A549 treated with Mapracorat at 1 μM for 4 hours (cell line): ENCODE measurements at places on chromosomes 2 and 18. TPM values are rescaled to one million over a fixed set of nuclear protein-coding genes. Genes with fewer than 3 reads are reported as not detected.

Gene ACVR1
- 20.2 to 23.4 TPM (median 22.2 TPM) in 5 replicates for total RNA-seq

Gene SNTG2
- not detected in 5 replicates for total RNA-seq

Gene GLI2
- 16.6 to 26.1 TPM (median 24.1 TPM) in 5 replicates for total RNA-seq

Gene LCLAT1
- 13.3 to 18.6 TPM (median 15.9 TPM) in 5 replicates for total RNA-seq

Gene ABHD1
- 0.77 to 2.1 TPM (median 1.5 TPM) in 5 replicates for total RNA-seq

Gene FAP
- total RNA-seq = 0.15 TPM in 1 of 5 replicates, not detected in the others

Gene IL36RN
- 0.07 to 0.21 TPM in 2 of 5 replicates, not detected in the others for total RNA-seq

Gene LCT
- total RNA-seq = 0.05 to 0.06 TPM in 2 of 5 replicates, not detected in the others

Gene KLHL29
- 4.5 to 6.2 TPM (median 5.3 TPM) in 5 replicates for total RNA-seq

Gene NXPH2
- not detected in 5 replicates for total RNA-seq

Gene ARHGEF33
- total RNA-seq = 0.02 to 0.03 TPM in 2 of 5 replicates, not detected in the others

Gene NOSTRIN
- 1.8 to 3.1 TPM (median 2.2 TPM) in 5 replicates for total RNA-seq

Gene LPIN1
- total RNA-seq = 8.1 to 10.8 TPM (median 9.5 TPM) in 5 replicates

Gene PLA2R1
- 1.6 to 2.8 TPM (median 2.2 TPM) in 5 replicates for total RNA-seq

Gene SUCLG1
- total RNA-seq = 93.5 to 102 TPM (median 94.6 TPM) in 5 replicates
